Dorsolateral prefrontal cortex (tissue), 122 donors: ENCODE measurements at places on chromosomes 12 and 14.

DNA sequence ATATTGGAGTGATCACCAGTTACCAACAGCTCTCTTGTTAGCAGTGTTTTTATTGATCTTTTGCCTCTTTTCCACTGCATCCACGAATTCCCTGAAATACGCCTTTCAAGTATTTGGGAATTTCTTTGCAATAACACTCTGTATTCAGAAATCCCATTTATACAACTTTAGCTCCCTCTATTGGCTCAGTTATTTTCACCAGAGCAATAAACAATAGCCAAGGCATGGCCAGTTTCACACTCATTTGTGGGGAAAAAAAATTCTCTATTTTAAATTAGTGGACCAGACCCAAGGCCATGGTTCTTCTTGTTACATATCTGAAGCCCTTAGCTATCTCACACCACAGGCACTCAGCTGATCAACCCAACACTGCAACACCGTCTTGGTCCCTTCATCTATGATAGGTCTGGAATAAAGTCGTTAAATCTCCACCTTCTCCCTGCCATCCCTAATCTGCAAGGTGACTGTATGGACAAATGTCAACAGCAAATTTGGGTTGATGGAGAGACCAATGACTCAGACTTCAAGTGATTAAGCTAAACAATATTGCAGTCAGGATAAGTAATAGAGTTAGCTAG, 92.4 kb upstream of the TMEM260 start:
- DNase-seq, result no peak

DNA sequence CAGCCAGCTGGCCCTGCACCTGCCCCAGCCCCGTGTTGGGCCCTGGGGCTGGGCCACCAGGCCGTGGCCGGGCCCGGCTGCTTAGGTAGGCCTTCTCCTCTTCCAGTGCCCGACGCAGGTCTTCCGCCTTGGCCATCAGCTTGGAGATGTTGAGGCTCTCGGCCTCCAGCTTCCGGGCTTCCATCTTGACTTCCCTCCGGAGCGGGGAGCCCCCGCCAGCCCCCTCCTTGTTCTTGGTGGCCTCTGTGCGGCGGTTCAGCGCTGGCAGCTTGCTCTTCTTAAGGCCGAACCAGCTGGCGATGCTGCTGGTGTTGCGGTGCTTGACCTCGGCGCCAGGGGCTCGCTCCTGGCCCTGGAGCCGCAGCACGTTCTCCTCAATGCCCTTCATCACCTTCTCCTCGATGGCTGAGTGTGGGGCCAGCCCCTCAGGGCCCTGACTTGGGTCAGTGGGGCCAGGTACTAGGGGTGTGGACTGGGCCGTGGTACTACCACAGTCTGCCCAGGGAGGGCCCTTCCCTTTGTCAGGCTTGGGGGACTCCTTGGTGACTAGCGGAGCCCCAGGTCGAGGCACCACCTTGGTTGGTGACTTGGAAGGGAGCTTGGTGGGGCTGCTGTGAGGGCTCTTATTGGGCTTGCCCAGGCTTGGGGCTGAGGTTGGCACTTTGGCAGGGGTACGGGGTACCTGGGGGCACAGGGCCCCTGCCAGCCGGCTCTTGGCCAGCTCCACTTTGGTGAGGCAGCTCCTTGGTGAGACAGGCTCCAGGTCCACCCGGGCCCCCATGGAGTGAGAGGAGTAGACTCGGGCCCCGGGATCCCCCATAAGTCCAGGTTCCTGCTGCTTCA, 33.2 kb downstream of the NCKAP5L start:
- no peak for DNase-seq

DNA sequence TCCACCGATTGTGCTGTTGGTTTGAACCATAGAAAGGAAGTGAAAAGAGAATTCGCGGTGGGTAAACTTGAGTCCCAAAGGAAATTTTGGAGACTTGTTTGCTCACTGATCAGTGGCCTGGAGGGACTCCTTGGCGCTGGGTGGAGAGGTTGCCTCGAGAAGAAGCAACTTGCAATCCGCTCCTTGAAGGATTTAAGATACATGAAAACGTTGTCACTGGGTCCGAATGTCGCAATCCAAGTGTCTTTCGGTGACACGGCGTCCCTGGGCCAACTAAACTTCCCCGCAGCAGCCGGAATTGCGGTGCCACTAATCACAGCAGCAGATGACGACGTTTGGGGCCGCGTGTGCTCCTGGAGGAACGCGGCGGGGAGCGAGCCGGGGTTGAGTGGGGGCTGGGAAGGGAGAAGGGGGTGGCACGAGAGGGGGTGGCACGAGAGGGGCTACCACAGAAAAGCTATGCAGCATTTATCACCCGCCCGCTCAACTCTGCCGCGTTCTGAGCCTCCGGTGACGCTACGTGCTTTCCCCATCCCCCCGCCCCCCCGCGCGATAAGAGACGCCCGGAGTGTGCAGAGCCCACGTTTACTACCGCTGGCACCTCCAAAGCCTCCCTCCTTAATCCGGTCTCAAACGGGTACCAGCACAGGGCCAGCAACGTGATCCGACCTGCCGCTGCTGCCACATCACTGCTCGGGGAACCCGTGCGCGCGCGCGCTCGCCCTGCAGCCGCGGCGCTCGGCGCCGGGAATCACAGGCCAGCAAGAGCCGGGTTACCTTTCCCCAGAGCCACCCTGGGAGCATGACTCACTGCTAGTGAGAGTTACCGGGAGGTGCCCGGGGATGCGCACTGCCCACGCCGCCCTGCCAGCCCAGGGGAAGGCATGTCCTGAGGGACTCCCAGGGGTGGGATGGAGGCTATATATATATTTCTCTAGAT, 833 bp upstream of the BHLHE41 start:
- peak; percentile 91 for DNase-seq

DNA sequence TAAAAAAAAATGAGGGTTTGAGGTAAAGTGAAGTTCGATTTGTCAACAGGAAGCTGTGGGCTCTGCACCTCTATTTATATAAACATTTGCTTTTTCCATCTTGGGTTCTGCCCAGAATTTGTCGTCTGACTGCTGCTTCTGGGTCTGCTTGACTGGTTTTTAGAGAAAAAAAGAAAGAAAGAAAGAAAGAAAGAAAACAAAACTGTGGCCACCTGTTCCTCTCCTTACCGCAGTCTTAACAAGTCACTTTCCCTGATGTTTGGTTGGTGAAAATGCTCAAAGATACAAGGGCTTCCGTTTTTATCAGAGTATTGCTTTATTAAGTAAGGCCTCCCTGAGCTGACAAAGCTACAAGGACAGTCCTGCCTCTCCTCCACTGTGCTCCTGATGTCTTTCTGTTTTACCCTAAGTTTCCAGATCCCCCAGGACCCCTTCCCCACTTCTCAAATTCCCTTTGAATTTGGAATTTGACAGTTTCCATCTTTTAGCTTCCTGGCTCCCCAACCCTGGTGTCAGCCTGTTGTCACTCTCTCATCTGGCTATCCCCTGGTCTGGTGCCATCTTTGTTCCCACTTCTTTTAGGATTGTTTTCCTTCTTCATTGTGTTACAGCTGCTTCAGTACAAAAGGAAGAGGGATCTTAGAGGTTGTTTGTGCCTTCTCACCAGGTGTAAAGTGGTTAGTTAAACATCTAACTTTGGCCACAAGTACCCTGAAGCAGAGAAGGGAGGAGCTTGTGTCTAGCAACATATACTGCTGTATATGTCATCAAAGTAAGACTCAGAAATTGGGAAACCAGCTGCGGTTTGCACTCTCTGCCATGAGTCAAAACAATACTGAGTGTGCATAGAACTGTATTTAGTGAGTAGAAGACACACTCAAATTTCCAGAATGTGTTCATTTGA, 18.0 kb downstream of the MFAP5 start:
- no peak for DNase-seq

DNA sequence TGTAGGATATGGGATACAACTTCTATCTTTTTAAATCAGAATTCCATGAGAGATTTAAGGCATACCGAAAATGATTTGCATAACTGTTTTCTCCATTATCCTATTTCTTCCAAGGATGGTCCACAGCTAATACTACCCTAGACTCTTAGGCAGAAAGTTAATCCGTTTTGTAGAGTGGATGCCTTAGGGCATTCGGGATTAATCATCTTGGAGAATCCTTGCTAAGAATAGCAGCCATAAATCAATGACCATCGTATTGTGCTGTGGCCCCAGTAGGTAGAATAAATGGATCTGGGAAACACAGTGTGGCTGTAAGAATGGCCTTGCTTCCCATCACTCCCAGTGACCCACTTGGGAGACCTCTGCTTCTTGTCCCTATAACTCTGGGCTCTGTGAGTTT, 99.6 kb downstream of the SSPN start:
- no peak for DNase-seq
